GM04504 (cell line): ENCODE measurements at places on chromosomes 12 and 14.
A peak's percentile ranks its signal among the peaks of the same experiment; 100 is the strongest.

GRCh38 chr12:122099856-122100255 lies 21.3 kb downstream of the MLXIP start:
- no peak for DNase-seq

GRCh38 chr12:100778967-100779590 lies 15.5 kb upstream of the ANO4 start:
- no peak for DNase-seq

DNA sequence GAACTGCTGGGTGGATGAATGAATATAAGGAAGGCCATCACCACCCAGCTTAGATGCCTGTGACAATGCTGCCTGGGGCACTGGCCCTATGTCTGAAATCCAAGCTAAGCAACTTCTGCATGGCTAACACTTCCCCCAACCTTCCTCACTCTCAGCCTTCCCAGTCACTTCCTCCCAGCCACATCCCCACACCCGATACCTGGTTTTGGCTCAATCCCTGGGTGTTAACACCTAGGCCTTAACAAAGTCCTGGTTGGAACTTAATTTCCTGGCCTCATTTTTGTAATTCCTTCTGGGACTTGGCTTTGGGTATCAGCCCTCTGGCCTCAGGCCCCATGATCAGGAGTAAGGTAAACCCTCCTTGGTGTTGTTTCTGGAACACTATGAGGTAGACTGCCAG lies 110.0 kb downstream of the EFCAB11 start:
- DNase-seq = no peak

DNA sequence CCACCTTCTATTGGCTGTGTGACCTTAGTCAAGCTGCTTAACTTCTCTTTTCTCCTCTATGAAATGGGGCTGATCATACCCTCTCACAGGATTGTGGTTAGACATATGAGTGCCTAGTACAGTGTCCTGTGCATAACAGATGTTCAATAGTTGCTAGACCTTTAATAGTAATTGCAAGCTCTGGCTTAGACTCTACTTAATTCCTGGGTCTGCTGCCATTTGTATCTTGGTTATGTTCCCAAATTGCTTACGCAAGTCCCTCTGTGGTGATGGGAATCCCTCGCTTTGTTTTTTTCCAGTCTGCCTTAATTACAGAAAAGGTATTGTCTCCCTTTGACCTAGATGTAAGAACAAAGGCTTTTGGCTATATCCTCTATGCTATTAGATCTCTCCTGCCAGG lies 15.1 kb downstream of the SUDS3 start:
- DNase-seq = no peak

- DNase-seq = no peak
Observed at GRCh38 chr14:68851078-68851477, 58.2 kb upstream of the ZFP36L1 start.

DNA sequence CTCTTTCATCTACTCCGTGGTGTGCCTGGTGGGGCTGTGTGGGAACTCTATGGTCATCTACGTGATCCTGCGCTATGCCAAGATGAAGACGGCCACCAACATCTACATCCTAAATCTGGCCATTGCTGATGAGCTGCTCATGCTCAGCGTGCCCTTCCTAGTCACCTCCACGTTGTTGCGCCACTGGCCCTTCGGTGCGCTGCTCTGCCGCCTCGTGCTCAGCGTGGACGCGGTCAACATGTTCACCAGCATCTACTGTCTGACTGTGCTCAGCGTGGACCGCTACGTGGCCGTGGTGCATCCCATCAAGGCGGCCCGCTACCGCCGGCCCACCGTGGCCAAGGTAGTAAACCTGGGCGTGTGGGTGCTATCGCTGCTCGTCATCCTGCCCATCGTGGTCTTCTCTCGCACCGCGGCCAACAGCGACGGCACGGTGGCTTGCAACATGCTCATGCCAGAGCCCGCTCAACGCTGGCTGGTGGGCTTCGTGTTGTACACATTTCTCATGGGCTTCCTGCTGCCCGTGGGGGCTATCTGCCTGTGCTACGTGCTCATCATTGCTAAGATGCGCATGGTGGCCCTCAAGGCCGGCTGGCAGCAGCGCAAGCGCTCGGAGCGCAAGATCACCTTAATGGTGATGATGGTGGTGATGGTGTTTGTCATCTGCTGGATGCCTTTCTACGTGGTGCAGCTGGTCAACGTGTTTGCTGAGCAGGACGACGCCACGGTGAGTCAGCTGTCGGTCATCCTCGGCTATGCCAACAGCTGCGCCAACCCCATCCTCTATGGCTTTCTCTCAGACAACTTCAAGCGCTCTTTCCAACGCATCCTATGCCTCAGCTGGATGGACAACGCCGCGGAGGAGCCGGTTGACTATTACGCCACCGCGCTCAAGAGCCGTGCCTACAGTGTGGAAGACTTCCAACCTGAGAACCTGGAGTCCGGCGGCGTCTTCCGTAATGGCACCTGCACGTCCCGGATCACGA lies 2.2 kb downstream of the SSTR1 start:
- DNase-seq = peak; percentile 66

- DNase-seq = no peak
Observed at GRCh38 chr12:30953951-30954751, 27.6 kb downstream of the TSPAN11 start.

DNA sequence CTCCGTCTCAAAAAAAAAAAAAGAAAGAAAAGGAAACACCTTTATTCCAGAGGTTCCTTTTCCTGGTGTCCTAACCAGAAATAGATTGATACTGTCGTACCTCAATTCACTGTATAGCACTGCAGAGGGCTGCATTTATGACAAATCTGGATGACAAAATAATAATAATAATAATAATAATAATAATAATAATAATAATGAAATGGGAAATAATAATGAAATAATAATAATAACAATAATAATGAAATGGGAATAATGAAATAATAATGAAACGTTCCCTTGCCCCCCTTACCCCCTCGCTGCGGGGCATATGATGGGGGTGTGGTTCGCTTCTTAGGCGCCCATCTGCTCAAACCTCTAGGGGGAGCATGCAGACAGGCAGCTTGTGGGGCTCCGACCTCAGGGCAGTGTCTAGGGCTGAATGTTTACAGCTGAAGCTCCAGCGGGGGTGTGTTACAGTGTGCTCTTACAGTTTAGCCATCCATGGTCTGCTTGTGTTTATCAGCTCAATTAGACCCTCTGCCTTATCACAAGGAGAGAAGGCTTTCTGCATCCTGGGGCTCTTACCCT lies 1088.3 kb upstream of the SEL1L start:
- no peak for DNase-seq

GRCh38 chr12:71799106-71799505 lies 40.5 kb upstream of the TBC1D15 start:
- DNase-seq = peak; percentile 18

DNA sequence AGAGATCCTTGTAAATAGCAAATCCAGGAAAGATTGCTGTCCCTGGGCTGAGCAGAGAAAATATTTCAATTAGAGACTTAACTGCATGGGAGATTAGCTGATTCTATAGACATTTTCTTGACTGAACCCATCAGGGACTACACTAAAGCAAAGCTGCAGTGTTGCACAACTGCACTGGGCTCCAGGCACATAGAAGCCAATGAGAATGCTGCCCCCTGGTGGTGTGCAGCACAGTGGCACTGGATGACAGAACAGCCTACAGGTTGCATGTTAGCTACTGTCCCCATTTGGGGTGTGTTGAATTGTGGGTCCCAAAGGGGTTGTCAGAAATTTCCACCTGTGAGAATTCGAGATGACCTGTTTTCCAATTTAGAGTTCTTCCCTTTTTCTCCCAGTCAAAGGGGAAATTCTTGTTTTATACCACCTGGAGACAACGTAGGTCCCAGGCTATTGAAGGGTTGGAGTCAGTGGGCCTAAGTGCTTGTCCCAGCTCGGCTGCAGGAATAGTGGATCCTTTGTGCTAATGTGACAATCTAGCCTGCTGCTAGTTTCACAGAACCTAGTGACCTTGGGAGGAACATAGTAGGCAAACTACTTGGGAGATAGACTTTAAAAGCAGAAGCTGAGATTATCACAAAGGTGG lies 114.7 kb downstream of the SLC8A3 start:
- no peak for DNase-seq

DNA sequence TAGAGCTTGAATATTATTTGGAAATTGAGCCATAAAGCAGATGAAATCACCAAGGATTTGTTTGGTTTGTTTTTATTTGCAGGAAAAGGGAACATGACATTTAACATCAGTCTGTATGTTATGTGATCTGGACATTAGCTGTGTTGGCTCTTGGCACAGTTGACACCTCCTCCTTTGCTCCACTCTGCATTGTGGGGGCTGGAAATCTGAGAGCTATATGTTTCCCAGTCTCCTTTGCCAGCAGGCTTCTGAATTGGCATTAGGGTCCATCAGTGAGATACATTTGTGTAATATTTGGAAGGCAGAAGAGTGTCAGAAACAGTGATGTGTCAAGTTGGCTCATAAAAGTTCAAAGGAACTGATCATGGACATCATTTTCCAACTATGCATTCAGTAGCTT lies 322.1 kb upstream of the ATP2B1 start:
- no peak for DNase-seq

DNA sequence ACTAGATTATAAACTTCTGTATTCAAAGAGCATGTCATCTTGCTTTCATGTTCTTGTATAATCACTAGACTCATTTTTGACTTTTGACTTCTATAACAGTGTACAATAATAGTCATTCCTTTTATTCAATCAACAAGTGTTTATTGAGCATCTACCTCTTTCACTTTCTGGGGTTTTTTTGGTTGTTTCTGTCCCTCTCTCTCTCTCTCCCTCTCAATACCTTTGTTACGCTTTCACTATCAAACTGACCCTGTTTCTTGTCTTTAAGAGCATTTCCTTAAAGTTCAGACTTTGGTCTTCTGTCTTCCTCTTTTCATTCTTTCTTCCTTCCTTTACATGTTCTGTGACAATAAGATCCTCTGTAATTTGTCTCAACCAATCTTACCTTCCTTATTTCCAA lies 49.5 kb downstream of the GPR137C start:
- no peak for DNase-seq

DNA sequence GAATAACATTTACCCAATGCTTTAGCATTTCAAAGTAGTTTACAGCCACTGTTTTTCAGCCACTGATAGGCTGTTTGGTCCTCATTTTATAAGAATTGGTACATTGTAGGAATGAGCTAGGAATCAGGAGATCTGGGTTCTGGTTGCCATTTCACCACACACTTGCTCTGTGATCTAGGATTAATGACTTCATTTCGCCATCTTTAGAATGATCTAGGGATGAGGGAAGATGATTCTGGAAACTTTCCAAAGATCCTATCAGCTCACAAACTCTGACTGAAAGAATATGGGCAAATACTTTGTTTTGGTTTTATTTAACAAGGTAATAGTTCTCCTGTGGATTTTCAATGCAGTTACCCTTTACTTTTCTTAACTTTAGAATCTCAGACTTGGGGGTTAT lies 155.0 kb downstream of the GCH1 start:
- no peak for DNase-seq

DNA sequence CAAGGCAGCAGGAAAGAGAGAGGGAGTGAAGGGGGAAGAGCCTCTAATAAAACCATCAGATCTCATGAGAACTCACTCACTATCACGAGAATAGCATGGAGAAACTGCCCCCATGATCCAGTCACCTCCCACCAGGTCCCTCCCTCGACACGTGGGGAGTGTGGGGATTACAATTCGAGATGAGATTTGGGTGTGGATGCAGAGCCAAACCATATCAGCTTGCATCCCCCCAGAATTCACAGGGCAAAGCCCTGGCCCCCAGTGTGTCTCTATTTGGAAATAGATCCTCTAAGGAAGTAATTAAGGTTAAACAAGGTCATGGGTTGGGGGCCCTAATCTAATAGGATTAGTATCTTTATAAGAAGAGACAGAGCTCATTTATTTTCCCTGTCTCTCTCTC lies 56.1 kb upstream of the TCL1A start:
- DNase-seq = no peak

GRCh38 chr12:51012570-51013236 lies 13.5 kb downstream of the SLC11A2 start:
- no peak for DNase-seq

DNA sequence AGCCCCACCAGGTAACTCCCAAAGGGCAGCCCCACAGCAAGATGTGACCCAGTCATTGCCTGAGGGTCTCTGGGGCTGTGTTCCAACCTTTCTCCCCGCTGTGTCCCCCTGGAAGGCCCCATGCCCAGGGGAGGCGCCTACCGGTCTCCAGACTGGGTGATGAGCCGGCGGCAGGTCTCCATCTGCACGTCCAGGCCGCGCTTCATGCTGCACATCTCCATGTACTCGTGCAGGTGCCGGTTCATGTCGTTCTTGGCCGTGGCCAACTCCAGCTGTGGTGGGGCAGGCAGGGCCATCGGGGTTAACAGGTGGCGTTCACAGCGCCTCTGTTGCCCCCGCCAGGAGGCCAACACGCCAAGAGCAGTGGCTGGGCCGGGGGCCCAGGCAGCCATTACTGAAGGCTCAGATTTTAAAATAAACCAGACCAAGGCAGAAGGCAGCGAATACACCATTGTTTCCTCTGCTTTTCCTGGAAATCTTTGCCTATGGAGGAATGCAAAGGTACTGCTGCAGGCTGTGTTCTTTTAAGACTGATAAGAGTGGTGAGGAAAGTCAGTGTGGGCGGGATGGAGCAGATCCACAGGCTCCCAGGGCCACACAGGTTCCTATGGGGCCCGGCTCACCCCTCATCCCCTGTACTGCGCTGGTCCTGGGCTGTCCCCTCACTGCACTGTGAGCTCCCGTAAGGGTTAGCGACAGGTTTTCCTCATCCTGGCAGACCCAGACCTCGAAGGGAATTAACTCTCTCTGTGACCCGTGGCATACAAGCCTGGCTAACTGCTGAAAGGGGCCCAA lies 7.3 kb downstream of the GAPDH start:
- no peak for DNase-seq

GRCh38 chr12:90287585-90287984 lies 578.9 kb upstream of the ATP2B1 start:
- DNase-seq = no peak

DNA sequence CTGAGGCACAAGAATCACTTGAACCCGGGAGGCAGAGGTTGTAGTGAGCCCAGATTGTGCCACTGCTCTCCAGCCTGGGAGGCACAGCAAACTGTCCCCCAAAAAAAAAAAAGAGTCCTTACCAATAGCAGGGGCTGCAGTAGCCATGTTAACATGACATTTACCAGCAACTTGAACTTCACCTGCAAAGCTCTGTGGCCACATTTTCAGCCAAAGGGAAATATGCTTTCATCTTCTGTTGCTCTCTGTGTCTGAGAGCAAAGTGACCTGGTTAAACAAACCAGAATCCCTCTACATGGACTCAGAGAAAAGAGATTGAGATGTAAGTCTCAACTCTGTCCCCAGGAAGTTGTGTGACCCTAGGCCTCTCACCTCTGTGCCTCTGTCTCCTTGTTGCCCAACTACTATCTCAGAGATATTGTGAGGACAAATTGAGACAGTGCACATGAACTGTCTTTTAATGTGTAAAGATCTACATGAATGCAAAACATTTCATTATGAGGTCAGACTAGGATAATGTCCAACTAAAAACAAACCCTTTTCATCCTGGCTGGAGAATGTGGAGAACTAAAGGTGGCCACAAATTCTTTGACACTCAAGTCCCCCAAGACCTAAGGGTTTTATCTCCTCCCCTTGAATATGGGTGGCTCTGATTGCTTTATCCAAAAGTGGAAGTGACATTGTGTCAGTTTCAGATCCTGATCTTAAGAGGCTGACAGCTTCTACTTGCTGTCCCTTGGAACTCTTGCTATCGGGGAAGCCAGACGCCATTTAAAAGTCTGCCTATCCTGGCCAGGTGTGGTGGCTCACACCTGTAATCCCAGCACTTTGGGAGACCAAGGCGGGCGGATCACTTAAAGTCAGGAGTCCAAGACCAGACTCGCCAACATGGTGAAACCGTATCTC lies 24.7 kb upstream of the P2RX4 start:
- no peak for DNase-seq

GRCh38 chr12:2485681-2486080 lies 309.1 kb upstream of the FKBP4 start:
- no peak for DNase-seq
